GM23248 (cell line): ENCODE measurements at places on chromosomes 6 and 20.

GRCh38 chr6:157990321-157991066 is 8.8 kb downstream of the SYNJ2 start:
- DNase-seq = no peak

DNA sequence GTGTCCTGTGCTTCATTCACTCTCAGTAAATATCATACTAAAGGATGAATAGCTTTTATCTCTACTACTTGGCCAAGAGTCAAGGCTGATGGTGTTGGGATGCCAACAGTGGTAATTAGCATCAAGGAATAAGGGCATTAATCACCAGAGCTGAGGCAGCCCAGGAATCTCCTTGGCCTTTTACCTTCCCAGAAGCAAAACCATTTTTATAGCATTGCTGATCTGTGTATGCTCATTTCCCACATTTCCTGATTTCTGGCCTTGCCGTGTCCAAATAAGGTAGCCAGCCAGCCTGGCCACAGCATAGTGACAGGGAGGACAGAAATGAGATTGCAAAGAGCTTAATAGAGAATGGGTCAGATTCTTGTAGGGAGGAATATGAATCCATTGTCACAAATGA is 76.7 kb upstream of the FOXO3 start:
- no peak for DNase-seq

DNA sequence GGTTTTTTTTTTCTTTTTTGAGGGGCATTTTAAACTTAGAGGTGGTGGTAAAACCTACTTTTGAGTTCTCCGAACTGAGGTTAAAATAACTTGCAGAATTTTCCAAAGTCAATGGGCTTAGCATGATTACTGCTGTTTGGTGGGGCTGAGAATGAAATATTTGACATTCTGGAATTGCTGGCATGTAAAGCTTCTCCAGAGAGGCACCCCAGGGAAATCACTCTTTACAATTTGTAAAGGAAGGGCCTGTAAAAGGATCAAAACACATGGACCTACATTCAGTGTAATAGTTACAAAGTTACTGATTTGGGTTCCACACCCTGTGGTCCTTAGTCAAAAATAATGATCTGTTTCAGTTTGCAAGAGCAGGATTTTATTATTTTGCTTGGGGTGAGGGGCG is 5.5 kb downstream of the FAM217B start:
- DNase-seq = no peak

DNA sequence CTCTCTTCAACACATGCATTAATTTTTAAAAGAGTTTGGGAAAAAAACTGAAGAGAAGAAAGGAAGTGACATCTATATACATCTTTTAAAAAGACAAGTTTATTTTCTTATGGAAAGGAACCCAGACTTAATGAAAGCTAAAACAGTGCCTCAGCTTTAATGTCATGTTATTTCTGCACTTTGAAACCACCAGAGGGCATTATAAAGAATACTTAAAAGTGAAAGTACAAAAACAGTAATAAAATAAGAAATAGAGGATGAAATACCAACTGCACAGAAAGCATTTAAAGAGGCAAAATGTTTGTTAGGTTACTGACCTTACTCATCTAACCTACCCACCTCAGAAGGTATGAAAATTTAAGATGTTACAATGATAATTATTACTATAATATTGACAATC is 98.8 kb downstream of the HUS1B start:
- peak; percentile 32 for DNase-seq

GRCh38 chr20:35604449-35604747 is 11.2 kb upstream of the SPAG4 start:
- DNase-seq = peak; percentile 20

GRCh38 chr6:111534231-111534751 is 51.3 kb upstream of the REV3L start:
- no peak for DNase-seq

GRCh38 chr20:62979310-62979709 is 26.8 kb downstream of the SLC17A9 start:
- no peak for DNase-seq

GRCh38 chr6:3442431-3443220 is 14.2 kb downstream of the SLC22A23 start:
- DNase-seq = peak; percentile 67

GRCh38 chr20:2142649-2143048 is 41.0 kb downstream of the STK35 start:
- DNase-seq = no peak

DNA sequence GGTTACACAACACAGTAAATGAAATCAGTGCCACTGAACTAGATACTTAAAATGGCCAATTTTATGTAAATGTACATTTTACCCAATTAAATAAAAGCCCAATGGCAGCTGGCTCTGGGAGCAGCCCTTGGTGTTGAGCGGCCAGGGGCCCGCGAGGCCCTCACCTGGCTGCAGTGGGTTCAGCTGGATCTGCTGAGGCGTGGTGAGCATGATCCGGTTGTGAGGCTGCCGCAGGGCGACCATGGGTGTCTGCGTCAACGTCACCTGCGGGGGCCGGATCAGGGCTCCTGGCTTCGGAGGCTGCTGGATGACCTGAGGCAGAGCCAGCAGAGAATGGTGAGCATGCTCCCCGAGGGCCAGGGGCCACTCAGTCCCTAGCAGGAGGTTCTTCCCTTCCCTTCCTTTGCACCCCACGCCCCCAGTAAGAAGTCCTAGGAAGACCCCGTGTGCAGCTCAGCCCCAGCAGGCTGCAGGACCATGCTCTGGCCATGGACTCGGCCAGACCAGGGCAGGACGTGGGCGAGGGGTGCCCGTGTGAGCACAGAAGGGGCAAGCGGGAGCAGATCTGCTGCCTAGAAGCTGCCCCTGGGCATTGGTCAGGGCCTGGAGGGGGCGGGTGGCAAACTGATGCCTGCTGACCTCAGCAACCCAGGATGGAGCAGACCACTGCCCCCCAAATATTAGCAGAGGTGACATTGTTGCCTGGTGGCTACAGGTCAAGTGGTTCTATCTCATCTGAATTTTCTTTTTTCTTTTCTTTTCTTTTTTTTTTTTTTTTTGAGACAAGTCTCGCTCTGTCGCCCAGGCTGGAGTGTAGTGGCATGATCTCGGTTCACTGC is 61.9 kb downstream of the TAF4 start:
- DNase-seq = no peak

GRCh38 chr6:141103246-141103645 is 1029.5 kb upstream of the GJE1 start:
- DNase-seq = peak; percentile 82

- no peak for DNase-seq
Observed at GRCh38 chr20:54237116-54237943, 29.4 kb downstream of the PFDN4 start.
